ENCODE measurements at places on chromosomes 16 and 17.

DNA sequence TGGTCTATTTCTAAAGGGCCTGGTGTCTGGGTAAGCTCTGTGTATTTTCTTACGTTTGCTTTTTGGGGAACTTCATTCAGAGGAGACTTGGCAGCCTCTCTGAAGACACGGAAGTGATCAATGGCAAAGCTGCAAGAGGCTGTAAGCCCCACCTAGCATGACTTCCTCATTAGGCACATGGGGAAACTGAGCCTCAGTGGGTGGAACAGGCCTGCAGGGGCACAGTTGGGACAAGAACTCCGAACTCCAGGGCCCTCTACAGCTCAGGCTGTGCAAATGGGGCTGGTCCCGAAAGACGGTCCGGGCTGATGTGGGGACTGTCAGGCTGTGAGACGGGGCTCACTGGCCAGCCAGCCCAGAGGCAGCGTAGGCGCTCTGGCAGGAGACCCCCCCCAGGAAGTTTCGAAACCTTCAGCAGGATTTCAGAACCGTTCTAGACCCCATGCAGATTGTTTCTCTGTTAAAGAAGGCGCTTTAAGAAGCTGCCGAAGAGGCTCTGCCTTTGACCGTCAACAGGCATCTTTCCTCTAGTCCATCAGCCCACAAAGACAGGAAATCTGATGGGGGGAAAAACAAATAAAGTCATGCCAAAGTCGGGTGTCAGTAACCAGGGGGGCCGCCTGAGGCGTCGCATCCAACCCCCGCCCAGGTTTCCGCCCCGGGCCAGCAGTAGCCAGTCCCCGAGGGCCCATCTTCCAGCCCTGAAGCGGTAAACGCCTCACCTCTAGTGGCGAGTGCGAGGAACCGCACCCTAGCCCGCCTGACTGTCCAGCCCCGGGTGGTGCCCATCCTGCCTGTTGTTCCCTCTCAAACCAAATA, 79.8 kb upstream of the TBC1D3K start:
- DNase-seq, result peak; percentile 58

DNA sequence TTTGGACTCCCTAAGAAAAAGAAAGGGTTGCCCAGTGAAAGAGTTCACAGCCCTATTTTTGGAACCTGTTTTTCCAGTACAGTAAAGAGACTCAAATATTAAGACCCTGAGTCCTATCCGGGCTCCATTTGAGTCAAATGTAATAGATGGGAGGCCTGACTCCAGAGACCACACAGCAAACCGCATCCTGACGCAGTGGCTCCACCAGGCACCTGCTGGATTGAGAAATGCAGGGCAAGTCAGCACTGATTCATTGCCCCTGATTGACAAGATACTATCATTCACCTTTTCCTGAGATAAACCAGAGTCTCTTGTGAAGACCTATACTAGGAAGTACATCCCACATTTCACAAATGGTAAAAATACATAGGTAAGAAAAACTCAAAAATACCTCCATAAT, 715.7 kb upstream of the SOX9 start:
- DNase-seq, result no peak

GRCh38 chr17:28996554-28997096, 9.2 kb downstream of the SEZ6 start:
- no peak for DNase-seq

GRCh38 chr16:10817963-10818941, at the start of gene TVP23A:
Gene TVP23A (minus strand): TSS chr16:10818794. CDS start chr16:10818493, 301 bp downstream.
- peak; percentile 58 for DNase-seq

GRCh38 chr17:67215991-67216421, 29.0 kb downstream of the HELZ start:
- no peak for DNase-seq

DNA sequence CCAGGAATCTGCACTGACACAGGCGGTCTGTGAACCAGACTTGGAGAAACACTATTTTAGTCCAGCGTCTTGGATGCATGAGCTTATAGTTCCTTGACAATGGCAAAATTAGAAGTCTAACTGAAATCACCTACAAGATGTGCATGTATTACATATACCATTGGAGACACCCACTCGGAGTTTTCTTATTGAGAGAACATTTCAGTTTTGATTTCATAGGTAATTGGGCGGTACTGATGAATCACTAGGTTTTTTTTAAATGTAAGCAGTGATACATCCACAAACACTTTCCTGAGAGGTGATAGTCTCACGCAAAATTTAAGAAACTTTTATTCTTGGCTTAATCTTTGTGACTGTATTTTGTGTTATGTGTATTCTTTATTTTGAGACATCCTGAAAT, 69.8 kb downstream of the PRKCA start:
- DNase-seq, result no peak

- DNase-seq, result no peak
Observed at GRCh38 chr17:39757931-39758873, 20.5 kb downstream of the GRB7 start.

- no peak for DNase-seq
Observed at GRCh38 chr16:14548933-14549788, 80.9 kb downstream of the PARN start.

DNA sequence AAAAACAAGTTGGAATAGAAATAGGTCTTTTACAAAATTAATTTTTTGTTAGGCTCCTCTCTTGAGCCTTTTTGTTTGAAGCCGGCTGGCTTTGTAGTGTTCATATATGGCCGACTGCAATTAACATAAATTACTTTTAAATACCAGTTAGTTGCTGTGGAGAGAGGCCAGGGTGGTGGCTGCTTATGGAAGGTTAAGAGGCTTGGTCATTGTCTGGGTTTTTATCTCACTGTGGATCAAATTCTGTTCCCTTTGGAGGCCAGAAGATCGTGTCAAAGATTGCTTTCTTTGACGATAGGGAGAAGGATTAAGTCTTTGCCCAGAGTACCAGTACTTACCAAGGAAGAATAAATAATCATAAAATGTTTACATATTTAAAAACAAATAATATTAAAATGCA, 39.9 kb downstream of the MSI2 start:
- no peak for DNase-seq

- no peak for DNase-seq
Observed at GRCh38 chr16:69182730-69183416, 4.1 kb upstream of the SNTB2 start.

DNA sequence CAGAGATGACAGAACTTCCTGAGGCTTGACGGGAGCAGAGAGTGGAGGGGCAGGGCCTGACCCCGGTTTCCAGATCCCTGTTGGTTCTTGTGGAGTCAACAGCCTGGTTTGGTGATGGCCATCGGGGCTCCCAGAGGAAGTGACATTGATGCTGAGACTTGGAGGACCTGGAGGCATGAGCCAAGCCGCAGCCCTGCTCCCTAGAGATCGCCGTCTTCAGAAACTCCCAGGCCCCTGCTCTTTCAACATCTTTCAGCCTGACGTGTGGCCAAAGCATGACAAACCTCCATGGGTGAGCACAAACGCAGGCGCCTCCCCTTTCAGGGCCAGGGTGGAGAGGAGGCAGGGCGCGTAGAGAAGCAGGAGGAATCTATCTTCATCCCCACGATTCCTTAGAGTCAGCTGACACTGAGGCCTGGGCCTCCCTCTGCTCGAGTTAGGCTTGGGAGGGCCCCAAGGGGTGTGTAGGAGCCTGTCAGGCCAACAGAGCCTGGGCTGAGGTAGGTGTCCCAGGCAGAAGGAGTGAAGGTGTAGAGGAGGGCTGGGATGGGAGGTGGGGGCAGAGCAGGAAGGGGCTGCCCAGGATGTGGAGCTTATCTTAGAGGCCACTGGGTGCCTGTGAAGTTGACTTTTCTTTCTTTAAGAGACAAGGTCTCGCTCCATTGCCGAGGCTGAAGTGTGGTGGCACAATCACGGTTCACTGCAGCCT, 56.1 kb upstream of the MED9 start:
- DNase-seq, result no peak

DNA sequence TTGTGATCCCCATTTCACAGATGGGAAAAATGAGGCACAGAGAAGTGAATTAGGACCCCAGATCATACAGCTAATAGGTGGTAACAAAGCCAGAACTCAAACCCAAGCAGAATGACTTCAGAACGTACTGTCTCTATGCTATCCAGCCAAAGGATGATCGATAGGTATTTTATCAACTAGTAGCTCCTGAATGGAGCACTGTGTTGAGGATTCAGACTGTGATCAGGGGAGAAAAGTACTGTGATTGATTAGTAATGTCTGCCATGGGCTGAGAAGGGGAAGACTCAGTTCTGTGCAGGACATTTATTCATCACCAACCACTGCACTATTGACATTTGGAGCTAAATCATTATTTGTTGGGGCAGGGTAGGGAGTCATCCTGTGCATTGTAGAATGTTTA, 38.7 kb downstream of the CACNG4 start:
- no peak for DNase-seq

DNA sequence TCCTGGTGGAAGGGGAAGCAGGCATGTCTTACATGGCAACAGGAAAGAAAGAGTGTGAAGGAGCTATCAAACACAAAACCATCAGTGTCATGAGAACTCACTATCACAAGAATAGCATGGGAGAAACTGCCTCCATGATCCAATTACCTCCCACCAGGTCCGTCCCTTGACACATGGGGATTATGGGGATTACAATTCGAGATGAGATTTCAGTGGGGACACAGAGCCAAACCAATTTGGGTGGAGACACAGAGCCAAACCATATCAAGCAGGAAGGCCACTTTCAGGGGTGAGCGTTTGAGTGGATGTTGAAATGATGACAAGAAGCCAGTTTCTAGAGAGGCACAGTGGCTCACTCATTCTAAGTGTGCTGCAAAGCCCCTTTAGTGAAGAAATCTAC, 143.8 kb downstream of the CPPED1 start:
- no peak for DNase-seq

DNA sequence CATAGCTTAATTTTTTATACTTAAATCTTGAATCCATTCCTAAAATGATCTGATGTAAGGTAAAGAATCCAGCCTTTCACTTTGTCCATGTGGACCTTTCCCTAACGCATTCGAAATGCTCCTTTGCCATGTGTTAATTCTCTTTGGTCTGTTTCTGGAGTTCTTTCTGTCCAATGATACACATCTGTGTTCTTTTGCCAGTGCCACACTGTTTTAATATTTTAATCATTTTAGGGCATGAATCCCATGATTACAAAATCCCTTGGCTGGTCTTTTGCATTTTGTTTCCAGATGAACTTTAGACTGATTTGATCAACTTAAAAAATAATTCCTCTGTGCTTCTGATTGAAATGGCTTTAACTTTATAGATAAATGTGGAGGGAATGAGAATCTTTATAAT, 74.1 kb downstream of the NTN1 start:
- DNase-seq, result no peak

- DNase-seq, result no peak
Observed at GRCh38 chr17:55264278-55264644, 499 bp upstream of the HLF start.

DNA sequence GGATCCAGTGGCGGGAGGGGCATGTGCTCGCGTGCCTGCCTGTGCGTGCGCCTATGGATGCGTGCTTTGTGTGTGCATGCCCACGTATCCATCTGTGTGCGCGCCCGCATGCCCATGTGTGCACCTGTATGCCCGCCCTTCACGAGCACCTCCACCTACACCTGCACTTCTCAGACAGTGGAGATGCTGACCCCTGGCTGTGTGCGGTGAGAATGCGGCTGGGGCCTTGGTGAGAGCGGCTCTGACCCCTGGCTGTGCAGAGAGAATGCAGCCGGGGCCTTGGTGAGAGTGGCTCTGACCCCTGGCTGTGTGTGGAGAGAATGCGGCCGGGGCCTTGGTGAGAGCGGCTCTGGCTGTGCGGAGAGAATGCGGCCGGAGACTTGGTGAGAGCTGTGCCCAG, 33.9 kb downstream of the AXIN1 start:
- no peak for DNase-seq

GRCh38 chr16:15915555-15916081, 27.2 kb upstream of the CEP20 start:
- no peak for DNase-seq

- no peak for DNase-seq
Observed at GRCh38 chr16:70664325-70665112, 18.2 kb downstream of the IL34 start.

DNA sequence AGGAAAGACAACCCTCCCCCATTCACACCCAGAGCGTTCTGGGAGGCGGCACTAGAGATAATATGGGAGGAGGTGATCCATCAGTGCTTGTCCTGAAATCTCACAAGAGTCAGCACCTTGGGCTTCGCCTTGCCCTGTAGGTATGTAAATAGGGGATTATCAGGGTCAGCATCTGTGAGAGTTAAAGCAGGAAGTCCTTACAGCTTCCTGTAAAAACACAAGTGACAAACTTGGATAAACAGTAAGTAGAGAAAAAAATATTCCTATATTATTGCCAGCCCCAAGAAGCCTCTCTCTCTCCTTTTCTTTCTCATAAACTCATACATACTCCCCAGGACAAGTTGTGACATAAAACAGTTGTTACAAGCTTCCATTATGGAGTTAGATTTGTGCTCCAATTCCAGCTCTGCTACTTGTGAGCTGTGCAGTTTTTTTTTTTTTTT, 187.7 kb downstream of the MAF start:
- peak; percentile 43 for DNase-seq

DNA sequence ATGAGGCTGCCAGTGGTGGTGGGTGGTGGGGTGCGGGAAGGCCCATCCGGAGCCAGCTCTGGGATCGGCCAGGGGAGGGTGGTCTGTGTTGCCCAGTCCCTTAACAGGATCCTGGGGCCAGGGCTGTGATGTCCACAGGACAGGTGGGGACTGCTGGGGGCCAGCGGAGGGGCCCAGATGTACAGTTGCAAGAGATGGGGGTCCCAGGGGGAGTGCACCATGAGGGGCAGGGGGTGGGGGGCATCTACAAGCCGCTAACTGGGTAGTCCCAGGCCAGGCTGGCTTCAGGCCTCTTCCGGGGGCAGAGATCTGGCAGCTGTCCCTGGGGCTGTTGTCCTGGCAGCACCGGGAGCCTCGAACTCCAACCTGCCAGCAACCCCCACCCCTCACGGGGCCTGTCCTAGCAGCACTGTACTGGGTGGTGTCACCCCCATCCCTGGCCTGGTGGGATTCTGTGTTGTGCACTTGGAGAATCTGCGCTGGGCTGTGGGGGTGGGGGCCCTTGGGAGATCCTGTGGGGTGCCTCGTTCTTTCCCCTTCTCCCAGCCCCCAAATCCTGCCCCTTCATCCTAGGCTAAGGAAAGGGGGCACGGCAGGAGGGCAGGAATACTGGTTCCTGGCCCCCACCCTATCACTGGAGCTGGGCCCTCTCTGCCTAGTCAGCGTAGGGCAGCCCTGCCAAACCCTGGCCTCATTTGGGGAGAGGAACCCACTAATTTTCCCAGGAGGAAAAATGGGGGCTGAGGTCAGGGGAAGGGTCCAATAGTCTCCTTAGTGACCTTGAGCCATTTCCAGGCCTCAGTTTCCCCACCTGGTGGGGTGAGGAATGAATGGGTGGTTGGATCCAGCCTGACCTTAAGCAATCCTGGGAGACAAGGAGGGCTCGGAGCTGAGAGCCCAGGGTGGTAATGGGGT, 1.4 kb downstream of the MTSS2 start:
- DNase-seq, result no peak

GRCh38 chr17:55295411-55296170, 30.8 kb downstream of the HLF start:
- DNase-seq, result peak; percentile 37

- DNase-seq, result no peak
Observed at GRCh38 chr17:41535764-41536481, 7.8 kb upstream of the KRT19 start.

- no peak for DNase-seq
Observed at GRCh38 chr17:79027925-79028491, 4.0 kb downstream of the C1QTNF1 start.
